ENCODE measurements at places on chromosomes 2 and 18.

GRCh38 chr2:134451347-134451630, 197.4 kb downstream of the MGAT5 start:
- no peak for DNase-seq

GRCh38 chr2:189018631-189019030, 44.5 kb downstream of the COL3A1 start:
- no peak for DNase-seq

DNA sequence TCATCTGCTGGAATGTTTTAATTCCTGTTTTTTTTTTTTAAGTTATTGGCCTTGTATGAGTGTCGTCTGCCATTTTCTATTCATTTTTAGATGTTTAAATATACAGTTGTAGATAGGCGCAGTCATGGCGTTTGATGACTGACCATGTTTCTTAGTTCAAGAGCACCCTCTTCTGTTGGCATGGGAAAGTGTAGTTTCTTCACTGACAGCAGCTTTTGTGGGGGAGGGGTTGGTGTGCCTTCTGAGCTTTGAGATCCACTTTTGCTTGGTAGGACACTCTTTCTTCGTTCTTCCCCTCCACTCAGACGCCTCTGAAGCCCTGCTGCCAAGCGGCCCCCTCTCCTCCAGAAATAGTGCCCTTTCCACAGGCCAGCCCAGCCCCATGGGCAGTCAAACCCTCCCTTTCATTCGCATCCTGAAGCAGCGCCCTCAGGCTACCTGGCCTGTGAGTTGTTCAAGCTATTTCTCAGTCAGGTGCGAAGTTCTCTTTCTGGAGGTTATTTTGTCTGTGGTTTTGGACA, 492.0 kb downstream of the TNS1 start:
- peak; percentile 81 for DNase-seq

DNA sequence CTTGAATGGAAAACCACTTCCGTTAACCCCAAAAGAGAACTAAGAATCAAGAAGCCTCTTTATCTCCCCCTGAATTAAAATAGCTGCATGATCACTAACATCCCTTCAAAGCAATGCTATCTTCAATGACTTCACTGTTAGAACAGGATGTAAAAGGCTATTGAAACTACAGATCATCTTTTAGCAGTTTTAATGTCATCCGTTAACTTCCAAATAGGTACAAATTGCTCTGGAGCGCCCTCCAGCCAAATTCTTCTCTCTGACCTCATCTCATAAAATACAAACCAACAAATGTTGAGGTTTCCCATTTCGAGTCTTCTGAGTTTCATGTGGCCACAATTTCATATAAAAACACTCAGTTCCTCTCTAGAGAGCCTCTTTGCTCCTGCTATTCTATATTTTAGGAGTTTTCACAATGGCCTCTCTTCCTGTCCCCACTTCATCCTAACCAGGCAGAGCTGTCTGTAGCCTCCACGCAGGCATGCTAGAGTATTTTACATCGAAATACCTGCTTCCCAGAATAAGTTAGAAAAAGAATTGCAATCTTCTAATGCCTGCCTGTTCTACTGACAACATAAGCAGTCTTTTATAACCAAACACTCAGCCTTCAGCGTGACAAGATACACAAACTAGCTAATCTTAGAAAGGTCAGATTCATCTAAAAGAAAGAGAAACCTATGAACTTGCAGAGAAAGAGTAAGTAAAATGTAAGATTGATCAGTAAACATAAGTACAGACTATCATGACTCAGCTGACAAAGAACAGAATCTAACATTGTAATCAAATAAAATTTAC, 37.9 kb downstream of the B4GALT6 start:
- no peak for DNase-seq

- DNase-seq = no peak
Measured at GRCh38 chr2:73253901-73254300, 19.8 kb downstream of the CCT7 start.

- DNase-seq = peak; percentile 47
Measured at GRCh38 chr2:126527836-126528490, 128.0 kb upstream of the GYPC start.

DNA sequence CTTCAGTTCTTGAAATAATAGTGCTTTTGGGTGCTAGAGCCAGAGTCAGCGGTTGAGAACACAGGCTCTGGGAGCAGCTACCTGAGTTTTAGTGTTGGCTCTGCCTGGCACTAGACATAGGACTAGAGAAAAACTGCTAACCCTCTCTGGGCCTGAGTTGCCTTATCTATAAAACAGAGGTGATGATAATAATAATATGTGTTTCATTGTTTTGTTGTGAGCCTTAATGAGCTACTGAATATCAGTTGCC, 391.7 kb downstream of the PTPRM start:
- no peak for DNase-seq

GRCh38 chr2:118176601-118177000, 88.3 kb downstream of the INSIG2 start:
- no peak for DNase-seq

- peak; percentile 31 for DNase-seq
Measured at GRCh38 chr18:76528477-76529432, 33.7 kb upstream of the ZNF516 start.

DNA sequence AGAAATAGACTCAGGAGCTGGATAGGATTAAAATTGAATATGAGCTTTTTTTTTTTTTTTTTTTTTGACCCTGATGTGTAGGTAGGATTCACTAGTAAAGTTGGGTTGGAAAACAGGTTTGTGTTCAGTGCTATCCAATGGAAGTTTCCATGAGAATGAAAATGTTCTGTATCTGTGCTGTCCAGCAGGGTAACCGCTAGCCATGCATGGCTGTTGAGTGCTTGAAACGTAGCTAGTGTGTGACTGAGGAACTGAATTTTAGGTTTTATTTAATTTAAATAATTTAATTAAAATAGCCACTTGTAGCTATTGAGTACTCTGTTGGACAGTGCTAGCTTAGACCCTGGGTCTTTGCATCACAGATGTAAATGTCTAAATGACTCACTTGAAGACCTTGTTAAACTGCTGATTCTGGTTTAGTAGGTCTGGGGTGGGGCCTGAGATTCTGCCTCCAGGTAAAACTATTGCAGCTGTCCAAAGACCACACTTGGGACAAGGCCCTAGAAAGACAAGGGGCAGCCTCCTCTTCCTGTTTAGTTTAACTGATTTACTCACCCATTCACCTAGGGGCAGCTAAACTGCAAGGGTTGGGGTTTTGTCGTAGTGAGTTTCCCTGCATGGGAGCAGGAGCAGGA, 84.7 kb upstream of the STON1 start:
- no peak for DNase-seq

DNA sequence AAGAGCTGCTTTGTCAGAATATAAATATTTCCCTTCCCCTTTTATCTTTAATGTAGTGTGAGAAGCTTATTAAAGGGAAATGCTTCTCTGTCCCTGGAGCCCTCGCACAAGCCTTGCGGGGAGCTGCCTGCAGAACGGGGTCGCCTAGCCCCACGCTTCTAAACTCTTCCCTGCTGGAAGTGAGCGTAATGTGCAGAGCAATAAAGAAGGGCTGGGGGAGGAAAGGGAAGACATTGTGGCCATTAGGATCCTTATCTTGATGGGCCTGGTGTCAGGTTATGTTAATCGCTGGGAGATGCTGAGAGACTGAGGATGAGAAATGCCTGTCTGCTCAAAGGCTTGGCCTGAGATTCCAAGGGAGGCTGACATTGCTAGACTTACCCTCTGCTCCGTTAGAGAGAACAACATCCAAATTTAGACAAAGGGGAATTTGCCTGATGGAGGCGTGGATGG, 18.9 kb upstream of the FZD7 start:
- DNase-seq = no peak

- no peak for DNase-seq
Measured at GRCh38 chr2:226643946-226644282, 155.7 kb downstream of the IRS1 start.

DNA sequence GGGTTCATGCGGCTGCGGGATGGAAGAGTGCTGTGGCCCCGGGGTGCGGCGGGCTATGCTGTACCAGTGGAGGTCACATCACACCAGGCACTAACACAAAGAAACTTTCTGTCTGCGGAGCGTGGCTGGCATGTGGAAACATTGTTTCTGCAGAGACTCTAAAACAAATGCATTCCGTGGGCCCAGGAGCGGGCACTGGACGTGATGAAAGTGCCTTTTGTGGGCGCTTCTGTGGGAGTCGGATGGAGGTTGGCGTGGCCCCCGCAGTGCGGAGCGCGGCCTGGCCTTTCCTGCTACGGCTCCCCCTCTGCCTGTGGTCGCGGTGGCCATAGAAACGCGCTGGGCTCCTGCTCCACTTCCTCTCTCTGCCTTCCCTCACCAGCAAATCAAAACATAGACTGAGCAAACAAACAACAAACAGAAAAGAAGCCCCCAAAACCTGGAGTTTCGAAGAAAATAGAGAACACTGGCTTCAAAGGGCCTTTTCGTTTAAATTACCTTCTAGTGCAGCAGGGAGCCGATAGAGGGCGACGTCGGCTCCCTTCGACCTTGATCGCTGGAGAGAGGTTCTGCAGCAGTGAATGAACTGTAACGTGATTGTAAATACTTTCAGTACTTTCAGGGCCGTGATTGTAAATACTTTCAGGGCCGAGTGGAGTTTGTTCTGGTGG, 51.4 kb downstream of the KIF5C start:
- DNase-seq = peak; percentile 56

DNA sequence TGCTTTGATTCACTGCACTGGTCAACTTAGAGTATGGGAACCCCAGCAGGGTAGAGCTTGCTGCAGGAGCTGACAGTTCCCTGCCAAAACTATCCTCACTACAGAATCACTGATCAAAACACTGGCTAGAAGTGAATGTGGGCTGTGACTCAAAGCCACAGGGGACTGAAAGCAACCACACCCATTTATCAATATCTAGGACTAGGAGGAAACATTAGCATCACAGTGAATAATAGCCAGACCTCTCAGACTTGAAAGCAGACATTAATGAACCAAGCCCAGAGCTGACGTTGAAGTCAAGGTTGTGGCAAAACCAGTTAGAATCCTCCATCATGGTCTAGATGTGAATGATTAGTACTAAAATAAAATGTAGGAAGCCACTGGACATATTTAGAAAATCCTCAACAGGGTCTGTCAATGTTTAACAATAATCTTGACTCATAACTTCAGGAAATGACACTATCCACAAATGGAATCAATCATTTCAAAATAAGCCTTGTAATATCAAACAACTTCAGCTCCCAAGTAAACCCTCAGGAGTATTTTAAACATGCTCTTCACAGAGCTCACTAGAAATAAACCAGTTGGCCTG, 131.4 kb downstream of the CDH20 start:
- no peak for DNase-seq

- DNase-seq = no peak
Measured at GRCh38 chr2:96325884-96326255, 753 bp downstream of the ITPRIPL1 start.

- no peak for DNase-seq
Measured at GRCh38 chr18:48946329-48946835, 4.4 kb downstream of the SMAD7 start.

- DNase-seq = no peak
Measured at GRCh38 chr18:52334307-52334706, 5.7 kb upstream of the DCC start.

DNA sequence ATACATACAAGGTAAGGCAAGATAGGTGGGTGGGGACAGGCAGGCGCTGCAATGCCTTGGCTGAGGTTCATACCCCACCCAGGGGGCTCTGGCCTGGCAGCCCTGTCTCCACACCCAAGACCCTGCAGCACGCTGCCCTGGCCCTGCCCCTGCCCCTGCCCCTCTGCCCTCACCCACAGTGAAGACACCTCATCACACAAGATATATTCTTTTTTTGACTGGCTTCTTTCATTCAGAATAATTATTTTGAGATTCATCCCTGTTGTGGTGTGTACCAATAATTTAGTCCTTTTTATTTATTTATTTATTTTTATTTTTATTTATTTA, 11.4 kb upstream of the B3GNT7 start:
- no peak for DNase-seq

- DNase-seq = no peak
Measured at GRCh38 chr2:65608916-65609315, 176.5 kb upstream of the SPRED2 start.

GRCh38 chr18:48036226-48036625, 105.8 kb upstream of the SMAD2 start:
- no peak for DNase-seq

DNA sequence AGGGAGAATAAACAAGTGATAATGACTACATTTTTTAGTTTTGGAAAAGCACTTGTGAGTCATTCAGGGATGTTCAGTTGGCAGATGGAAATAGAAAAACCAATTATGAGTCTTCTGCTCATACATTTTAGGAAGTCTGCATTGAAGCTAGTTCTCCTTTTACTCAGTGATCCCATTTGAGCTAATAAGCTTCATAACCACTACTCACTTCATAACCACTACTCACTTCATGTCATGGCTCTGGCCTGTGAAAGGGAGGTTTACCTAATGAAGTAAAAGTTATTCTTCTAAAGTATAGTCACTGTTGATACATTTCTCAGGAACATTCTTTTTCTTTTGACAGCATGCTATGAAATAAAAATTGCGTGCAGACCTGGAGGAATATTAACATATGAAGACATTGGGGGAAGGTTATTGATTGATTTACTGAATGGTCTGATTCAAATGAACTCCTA, 948.7 kb downstream of the TSN start:
- no peak for DNase-seq

DNA sequence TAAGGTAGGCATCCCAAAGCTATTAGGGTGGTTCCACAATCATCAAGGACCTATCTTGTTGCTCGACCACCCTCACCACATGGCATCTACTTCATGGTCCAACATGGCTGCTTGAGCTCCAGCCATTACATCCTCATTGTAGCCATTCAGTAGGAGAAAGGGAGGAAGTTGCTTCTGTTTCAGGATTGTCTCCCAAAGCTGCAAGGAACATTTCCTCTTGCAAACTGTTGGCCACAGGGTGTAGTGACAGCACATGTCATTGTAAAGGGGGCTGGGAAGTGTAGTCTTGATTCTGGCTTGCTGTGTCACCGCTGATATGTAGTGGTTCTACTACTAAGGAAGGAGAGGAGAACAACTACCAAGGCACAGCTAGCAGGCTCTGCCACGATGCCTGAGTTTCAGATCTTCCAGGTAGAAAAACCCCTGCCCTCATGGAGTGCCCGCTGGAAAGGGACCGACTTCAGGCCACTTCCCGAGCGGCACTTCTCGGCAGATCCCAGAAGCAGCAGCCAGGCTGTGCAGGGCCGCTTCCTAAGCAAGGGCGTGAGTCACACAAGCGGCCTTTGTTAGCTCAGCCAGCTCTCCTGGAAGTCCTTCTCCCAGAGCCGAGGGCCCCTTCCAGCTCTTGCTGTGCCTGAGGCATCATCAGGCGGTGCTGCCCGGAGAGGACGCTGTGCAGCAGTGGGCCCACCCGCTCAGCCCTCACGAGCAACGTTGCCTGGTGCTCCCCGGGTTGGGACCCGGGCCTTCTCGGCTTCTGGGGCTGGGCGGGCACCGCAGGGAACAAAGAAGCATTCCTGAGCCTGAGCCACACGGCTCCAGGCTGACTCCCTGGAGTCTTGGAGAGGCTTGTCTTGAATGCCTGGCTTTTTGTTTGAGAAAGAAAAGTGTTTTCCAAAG, 58.2 kb downstream of the HS6ST1 start:
- peak; percentile 75 for DNase-seq

DNA sequence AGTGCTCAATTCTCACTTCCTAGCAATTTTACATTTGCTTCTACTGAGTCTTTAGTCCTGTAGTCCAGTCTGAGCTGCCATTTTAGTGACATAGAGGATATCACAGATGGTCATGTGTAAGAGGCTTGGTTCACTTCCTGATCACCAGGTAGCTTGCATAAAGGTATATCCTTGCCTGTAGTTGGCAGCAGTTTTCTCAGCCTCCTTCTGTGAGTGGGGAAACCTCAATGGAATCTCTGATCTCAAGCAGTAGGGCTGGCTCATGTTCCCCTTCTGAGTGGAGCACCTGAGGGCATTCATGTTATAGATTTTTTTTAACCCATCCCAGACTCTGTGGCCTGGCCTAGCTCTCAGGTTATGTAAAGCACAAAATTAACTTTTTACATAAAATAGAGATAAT, 278.4 kb downstream of the RDH14 start:
- no peak for DNase-seq
